HCEC 1CT (cell line): ENCODE measurements at places on chromosomes 2 and 18.

DNA sequence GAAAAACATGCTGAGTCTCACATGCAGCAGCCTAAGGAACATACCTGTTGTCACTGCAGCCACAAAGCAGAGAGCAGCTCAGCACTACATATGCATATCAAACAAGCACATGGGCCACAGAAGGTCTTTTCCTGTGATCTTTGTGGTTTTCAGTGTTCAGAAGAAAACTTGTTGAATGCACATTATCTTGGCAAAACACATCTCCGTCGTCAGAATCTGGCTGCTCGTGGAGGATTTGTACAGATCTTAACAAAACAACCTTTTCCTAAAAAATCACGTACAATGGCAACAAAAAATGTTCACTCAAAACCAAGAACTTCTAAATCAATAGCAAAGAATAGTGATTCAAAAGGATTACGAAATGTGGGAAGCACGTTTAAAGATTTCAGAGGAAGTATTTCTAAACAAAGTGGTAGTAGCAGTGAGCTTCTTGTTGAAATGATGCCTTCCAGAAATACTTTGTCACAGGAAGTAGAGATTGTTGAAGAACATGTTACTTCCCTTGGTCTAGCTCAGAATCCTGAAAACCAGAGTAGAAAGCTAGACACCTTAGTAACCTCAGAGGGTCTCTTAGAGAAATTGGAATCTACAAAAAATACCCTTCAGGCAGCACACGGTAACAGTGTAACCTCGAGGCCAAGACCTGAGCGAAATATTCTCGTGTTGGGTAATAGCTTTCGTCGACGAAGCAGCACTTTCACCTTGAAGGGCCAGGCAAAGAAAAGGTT is 34.1 kb downstream of the ZNF407 start:
- peak; percentile 69 for DNase-seq

- DNase-seq: peak; percentile 58
Observed at GRCh38 chr2:10661846-10662245, 27.9 kb downstream of the NOL10 start.

- DNase-seq: no peak
Observed at GRCh38 chr18:42296192-42296591, 341.2 kb downstream of the PIK3C3 start.

- DNase-seq: no peak
Observed at GRCh38 chr2:199833525-199833924, 17.5 kb downstream of the FTCDNL1 start.

DNA sequence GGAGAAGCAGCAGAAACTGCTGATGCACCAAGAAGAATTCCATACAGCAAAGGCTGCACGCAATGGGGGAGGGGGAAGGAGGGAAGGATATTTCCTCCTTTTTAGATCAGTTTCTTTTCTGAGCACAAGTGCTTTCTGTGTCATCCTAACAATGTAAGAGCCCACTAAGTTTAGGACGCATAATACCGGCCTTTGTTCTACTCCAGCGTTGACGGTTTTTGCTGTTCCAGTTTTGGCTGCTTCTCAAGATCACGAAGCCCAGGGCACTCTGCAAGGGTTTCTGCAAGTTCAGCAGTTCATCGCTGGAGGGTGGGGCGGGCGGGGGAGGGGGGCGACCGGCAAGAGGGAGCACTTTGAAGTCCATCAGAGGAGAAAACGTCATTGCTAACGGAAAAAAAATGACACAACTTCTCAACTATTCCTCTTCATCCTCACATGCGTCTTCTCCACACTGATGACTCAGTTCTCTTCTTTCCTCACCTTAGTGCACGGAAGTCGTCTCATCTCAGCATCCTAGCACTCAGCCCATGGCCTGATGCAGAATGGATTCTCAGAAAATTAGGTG is 8.7 kb downstream of the FAM178B start:
- DNase-seq: peak; percentile 30

GRCh38 chr2:121634354-121635307 is 14.6 kb downstream of the CLASP1 start:
- DNase-seq: peak; percentile 45
